ENCODE measurements at places on chromosomes 3 and 15.
A peak's percentile ranks its signal among the peaks of the same experiment; 100 is the strongest.

- DNase-seq: peak; percentile 92
These were observed at the start of gene SEC22C for GRCh38 chr3:42581709-42582473. SEC22C (minus strand) TSS chr3:42581967; CDS start chr3:42569046, 12,921 bp downstream.

DNA sequence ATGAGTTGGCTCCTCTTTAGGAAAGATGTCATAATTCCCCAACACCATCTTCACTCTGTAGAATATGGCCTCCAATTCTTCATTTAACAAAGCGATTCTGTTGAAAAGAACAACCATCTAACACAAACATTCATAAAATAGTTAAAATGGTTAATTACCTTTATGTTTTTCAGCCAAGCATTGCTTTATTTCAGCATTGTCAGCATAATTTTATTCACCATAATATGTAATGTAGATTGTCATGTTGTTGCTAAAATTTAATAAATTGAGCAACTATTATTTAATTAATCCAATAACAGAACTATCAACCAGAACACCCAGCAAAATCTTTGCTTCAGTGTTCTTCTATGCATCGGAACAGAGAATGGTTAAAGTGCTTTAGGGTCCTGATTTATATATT lies 46.2 kb upstream of the EPHA3 start:
- no peak for DNase-seq

DNA sequence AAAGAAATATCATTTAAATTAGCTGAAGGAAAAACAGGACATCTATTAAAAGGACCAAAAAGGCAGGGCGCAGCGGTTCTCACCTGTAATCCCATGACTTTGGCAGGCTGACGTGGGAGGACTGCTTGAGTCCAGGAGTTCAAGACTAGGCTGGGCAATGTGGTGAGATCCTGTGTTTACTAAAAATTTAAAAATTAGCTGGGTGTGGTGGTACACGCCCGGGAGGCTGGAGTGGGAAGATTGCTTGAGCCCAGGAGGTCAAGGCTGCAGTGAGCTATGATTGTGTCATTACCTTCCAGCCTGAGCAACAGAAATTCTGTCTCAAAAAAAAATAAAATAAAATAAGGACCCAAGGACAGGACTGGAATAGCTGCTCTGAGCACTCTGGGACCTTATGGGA lies 16.2 kb upstream of the HERC1 start:
- no peak for DNase-seq

DNA sequence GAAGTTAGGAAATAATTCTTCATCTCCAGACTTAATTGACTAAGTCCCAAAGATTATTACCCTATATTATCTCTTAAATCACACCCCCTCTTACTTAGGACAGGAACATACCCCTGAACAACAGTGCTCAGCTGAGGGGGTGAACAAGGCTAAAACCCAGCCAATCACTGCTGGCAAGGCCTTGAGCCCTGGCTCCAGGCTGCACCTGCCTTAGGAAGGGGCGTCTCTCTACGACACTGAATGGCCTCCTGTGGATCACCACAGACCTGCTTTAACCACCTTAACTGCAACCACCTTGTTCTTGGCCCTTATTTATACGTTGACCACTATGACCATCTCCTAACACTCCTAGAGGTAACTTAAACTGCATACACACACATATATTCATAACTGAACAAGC lies 267.4 kb upstream of the THBS1 start:
- DNase-seq: no peak

DNA sequence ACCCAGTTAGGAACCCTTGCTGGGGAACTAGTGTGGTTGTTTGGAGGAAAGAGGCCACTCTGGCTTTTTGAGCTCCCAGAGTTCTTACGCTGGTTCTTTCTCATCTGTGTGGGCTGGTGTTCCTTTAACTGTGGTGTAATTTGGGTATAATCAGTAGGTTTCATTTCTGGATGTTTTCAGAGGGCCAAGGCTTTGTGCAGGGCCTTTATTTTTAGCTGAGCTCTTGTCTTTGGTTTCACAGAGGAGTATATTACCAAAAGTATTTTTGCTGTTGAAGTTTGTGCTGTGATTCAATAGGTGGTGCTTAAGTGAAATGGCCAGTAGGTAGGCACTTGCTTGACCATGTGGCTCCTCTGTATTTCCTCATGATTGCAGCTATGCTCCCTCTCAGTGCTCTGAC lies 357.9 kb downstream of the KCNH8 start:
- no peak for DNase-seq

DNA sequence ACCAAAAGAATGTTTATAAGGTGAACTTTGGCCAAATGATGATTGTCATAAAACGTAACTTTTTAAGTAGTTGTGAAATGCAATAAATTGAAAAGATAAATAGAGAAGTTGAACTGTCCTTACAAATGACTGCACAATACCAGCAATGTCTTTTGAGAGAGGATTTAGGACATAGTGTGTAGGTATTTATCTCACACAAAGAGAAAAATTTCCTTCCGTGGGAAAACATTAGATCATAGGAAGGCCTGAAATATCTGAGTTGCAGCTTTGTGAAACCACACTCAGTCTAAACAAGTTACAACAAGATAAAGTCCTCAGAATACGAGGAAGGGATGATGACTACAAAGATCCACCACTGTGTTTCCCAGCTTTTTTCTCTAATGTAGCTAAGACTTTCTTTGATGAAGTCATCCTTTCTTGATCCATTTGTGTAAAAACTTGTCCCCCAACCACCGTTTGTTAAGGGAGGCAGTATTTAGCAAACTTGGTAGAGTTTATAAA lies 16.0 kb downstream of the ROBO2 start:
- DNase-seq: no peak

DNA sequence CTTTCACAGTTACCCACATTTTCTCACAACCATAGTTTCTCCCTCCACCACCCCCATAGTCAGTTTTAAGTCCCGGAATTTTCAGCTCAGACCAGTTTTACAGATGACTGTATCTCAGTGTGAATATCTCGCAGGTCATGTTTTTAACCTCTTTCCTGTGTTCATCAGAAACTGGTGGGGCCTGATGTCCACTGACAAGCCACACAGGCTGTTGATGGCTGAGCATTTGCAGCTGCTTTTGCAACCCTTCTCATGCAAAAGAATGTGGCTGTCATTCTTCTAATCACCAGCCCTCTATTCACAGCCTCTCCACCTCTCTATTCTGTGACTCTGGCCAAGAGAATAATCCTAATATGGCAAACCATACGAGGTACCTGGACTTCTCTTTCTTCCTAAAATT lies 8.5 kb downstream of the GYG1 start:
- DNase-seq: no peak
